ENCODE measurements at places on chromosomes 7 and 10.

- no peak for DNase-seq
Observed at GRCh38 chr7:139680676-139681462, 96.9 kb downstream of the HIPK2 start.

- DNase-seq, result no peak
Observed at GRCh38 chr7:90717296-90718060, 121.4 kb downstream of the CDK14 start.

GRCh38 chr7:140047197-140047596 is 15.6 kb downstream of the PARP12 start:
- DNase-seq, result no peak

DNA sequence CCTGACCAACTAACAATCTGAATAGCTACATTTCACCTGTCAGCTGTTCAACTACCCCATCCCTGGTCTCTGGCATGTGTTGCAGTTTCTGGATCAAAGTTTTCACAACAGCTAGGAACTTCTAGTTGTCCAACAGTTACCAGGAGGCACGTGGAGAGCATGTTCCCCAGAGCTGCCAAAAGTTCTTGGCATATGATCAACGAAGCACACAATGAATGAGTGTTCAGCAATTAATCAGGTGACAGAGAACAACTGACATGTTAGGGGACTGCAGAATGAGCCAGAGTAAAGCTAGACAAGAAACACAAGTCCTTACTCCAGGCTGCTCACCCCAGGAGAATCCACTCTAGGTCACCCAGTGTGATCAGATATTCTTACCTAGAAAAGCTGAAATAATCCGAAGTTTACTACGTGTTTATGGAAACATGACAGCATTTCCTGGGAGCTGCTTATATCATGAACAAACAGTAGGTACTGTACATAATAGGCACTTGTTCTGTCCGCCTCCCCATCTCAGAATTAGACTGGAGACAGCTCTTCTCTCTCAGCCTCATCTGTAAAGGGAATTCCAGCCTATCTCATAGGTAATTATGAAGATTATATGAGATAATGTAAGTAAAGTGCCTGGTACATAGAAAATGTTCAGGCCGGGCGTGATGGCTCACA is 50.6 kb downstream of the ZNF438 start:
- no peak for DNase-seq

- DNase-seq, result no peak
Observed at GRCh38 chr10:32952541-32953276, 5.3 kb downstream of the ITGB1 start.

- no peak for DNase-seq
Observed at GRCh38 chr10:73991884-73992245, 6.1 kb upstream of the VCL start.

GRCh38 chr7:5177060-5177459 is 13.0 kb upstream of the WIPI2 start:
- no peak for DNase-seq

All from esophagus squamous epithelium (tissue), 5 donors.